ENCODE measurements at places on chromosomes 3 and 15.

DNA sequence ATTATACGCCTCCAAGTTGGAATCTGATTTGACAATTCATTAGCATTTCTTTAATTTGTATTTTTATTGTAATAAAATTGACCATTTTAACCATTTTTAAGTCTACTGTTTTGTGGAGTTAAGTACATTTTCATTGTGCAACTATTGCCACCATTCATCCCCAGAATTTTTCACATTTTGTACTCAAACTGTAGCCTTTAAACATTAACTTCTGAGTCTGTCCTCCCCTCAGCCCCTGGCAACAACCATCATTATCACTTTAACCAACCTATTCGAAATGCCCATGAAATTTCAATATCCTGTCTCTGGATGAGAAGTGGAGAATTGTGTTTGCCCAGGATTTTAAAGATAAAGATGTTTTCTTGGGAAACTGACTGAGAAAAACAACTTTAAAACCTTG lies 27.7 kb downstream of the IL1RAP start:
- DNase-seq, result no peak

- no peak for DNase-seq
Observed at GRCh38 chr3:169390271-169390670, 273.2 kb downstream of the MECOM start.

- no peak for DNase-seq
Observed at GRCh38 chr3:98954242-98954641, 52.7 kb upstream of the DCBLD2 start.

- no peak for DNase-seq
Observed at GRCh38 chr3:140160553-140160952, 225.6 kb downstream of the CLSTN2 start.

- no peak for DNase-seq
Observed at GRCh38 chr3:118533676-118534075, 501.0 kb downstream of the IGSF11 start.

GRCh38 chr3:149266736-149267135 lies 45.1 kb upstream of the CP start:
- DNase-seq, result no peak

DNA sequence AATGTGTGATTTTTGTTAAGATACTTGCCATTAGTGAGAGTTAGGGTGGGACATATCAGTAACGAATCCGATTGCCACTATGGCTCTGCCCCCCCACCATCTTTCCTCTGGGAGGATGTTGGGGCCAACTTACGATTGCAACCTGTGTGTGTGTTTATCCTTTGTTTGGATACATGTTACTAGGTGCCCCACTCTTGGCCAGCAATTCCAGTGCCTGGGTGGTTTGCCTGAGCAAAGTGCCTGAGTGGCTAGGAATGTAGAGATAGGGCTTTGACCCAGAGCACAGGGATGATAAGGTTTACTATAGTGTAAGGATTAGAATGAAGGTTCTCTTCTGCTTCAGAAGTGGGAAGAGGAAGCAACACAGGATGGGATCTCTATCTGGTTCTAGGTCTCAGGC lies 231.8 kb downstream of the TP63 start:
- no peak for DNase-seq

DNA sequence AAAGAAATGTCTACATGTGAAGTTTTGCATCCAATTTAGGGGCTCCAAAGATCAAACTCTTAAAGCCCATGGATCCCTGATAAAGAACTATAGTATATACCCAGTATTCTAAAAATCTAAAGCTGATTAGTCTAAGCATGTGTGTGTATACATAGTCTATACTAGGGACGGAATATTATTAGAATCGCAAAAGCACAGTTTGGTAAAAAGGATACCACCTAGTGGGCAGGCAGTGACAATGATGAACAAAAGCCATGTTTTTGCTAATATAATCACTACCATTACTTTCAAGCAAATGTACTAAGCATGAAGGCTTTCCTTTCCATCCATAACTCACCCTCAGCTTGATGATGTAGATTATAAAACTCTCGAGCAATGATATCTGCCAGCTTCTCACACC lies 16.5 kb downstream of the POLQ start:
- no peak for DNase-seq
